CD8-positive, alpha-beta T cell (primary cell): ENCODE measurements at places on chromosomes 2 and 18. TPM values are rescaled to one million over a fixed set of nuclear protein-coding genes. Genes with fewer than 3 reads are reported as not detected.

The ANO7 gene
- total RNA-seq, result 0.30 TPM

The ALPG gene
- total RNA-seq, result not detected

The MRPS5 gene
- total RNA-seq, result 20.0 TPM

The POTEJ gene
- not detected for total RNA-seq

The ABCA12 gene
- total RNA-seq, result not detected

The CCDC74A gene
- total RNA-seq, result 1.3 TPM

The CPO gene
- total RNA-seq, result not detected

The SERPINB11 gene
- not detected for total RNA-seq

The SLC11A1 gene
- 0.92 TPM for total RNA-seq

The HAAO gene
- not detected for total RNA-seq

The EPHA4 gene
- total RNA-seq, result 68.6 TPM

The LYPD1 gene
- total RNA-seq, result not detected

The ANKRD62 gene
- total RNA-seq, result not detected

The PKDCC gene
- total RNA-seq, result not detected

The ICA1L gene
- 1.8 TPM for total RNA-seq

The PDE11A gene
- not detected for total RNA-seq

The SMAD7 gene
- total RNA-seq, result 227 TPM

The DNER gene
- not detected for total RNA-seq

The LYPD6 gene
- not detected for total RNA-seq

The MSTN gene
- not detected for total RNA-seq

The TFPI gene
- not detected for total RNA-seq

The DUSP2 gene
- total RNA-seq, result 1,304 TPM

The GPR39 gene
- not detected for total RNA-seq

The KIAA2012 gene
- not detected for total RNA-seq

The FOXI3 gene
- total RNA-seq, result not detected

The GAREM2 gene
- 2.5 TPM for total RNA-seq

The CXCR4 gene
- total RNA-seq, result 2,188 TPM

The SF3B6 gene
- 78.9 TPM for total RNA-seq

The FAP gene
- not detected for total RNA-seq
